NCI-H1930 (cell line): ENCODE measurements at places on chromosomes 7 and 10.

DNA sequence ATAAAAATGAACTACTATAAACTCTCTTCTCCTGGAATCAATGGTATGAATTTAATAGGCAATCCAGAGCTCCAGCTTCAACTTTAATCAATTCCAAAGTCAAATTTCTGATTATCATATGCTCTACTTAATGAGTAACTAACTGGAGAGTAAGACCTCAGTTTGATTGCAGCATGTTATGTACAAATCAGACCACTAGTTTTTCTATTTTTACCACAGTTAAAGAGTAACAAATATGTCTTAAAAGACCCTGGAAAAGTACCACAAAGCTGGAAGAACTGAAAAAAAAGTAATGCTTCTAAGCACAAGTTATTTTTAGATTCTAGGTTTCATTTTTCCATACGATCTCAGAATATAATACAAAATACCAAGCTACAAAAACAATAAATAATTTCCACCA is 56.0 kb upstream of the TNKS2 start:
- no peak for DNase-seq

DNA sequence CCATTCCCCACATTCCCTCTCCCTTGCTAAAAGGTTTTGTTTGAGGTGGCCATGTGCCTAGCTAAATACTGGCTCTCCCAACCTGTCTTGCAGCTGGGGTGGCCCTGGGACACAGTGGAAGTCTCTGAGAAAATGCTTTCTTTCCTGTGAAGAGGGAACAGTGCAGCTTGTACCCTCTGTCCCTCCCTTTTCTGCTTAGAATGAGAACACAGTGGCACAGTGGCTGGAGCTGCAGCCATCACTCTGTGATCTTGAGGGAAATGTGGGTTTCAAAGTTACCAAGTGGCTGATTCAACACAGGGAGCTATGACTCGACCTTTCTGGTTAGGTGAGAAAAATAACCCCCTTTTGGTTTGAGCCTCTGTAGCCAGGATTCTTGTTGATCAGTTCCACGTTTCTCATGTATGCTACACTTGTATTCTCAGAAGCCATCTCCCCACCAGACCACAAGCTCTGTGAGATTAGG is 62.7 kb upstream of the CARD11 start:
- no peak for DNase-seq

GRCh38 chr10:124058346-124059003 is 34.9 kb downstream of the CHST15 start:
- no peak for DNase-seq

GRCh38 chr10:46293832-46294640 is 7.2 kb downstream of the ANTXRL start:
- no peak for DNase-seq

GRCh38 chr10:59702347-59702746 is 7.3 kb downstream of the SLC16A9 start:
- DNase-seq: no peak

- no peak for DNase-seq
Measured at GRCh38 chr10:124738441-124738840, 5.7 kb downstream of the FAM53B start.

DNA sequence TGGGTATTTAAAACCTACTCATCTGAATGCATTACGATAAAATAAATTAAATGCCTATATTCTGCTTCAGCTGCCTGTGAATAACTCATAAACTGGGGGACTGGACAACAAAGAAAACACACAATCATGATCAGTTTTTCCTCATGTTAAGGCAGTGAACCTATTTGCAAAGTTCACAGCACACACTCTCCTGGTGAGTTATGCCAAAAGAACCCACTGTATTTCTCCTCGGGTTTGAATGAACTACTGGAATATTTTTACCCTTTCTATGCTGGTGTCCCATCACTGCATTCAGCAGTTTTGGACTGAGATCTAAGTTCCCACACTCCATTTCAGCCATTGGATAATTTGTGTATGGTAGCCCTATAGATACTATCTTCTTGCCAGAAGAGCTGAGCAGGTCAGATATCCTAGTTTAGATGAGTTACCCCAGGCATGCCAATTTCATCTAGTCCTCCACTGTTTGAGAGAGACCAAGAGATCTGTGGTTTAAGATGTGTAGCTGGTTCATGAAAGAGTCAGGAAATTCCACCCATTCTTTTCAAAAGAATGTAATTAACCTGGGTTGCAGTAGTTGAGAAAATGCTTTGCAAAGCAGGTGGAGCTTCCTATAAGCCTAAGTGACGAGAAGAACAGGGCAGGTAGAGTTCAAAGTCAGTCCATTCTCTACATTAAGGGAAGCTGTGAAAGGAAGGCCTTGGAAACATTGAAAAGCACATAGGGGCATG is 101.7 kb downstream of the PLXDC2 start:
- no peak for DNase-seq

DNA sequence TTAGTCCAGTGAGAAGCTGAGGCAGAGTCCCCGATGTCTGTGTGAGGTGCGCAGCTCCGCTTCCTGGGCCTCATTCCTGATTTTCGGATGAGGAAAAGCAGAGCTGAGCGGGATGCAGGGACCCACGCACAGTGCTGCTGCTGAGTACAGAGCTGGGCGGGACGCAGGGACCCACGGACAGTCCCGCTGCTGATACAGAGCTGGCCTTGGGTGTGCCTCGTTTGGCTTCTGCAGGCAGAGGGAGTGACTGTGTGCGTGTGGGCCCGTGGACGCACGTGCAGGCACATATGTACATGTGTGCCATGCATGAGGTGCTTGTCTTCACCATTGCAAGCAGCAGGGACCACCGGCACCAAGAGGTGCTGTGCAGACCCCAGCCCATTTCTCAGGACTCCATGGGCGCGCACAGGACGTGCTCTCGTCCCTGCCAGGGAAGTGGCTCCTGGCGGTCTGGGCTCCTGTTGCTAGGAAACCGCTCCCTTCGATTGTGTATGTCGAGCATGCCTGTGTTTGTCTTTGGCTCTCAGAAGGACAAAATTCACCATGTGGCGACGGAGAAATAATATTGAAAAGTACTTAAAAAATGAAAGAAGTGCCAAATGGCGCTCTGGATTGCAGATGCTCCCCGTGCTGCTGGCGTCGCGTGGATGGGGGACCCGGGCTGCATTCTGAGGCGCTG is 303.8 kb upstream of the MKI67 start:
- DNase-seq: no peak

DNA sequence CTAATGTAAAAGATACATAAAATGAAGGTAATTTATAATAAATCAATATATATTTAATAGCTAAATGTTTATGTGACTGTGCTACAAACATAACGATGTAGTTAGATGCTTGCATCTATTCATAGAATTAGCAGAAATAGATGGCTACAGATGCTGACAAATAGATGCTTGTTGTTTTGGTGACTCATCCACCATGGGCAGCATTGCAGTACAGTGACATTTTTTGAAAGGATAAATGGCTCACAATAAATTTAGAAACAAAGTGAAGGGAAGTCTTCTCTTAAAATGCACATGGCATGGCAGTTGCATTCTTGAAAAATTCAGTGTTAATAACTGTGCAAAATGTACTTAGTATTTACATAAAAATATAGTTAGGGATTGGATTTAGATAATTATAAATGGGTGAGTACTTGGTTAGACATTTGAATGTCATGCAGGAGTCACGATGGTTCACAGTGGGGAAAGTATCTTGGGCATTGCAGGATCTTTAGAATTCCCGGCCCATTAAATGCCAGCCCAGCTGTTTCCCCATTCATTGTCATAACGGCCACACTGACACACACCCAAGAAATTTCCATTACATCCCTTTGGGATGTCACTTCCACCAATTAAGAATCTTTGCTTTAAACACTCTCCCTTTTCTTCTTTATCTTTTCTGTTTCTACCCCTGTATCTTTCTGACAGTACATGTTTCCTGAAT is 564.1 kb downstream of the ATRNL1 start:
- no peak for DNase-seq

DNA sequence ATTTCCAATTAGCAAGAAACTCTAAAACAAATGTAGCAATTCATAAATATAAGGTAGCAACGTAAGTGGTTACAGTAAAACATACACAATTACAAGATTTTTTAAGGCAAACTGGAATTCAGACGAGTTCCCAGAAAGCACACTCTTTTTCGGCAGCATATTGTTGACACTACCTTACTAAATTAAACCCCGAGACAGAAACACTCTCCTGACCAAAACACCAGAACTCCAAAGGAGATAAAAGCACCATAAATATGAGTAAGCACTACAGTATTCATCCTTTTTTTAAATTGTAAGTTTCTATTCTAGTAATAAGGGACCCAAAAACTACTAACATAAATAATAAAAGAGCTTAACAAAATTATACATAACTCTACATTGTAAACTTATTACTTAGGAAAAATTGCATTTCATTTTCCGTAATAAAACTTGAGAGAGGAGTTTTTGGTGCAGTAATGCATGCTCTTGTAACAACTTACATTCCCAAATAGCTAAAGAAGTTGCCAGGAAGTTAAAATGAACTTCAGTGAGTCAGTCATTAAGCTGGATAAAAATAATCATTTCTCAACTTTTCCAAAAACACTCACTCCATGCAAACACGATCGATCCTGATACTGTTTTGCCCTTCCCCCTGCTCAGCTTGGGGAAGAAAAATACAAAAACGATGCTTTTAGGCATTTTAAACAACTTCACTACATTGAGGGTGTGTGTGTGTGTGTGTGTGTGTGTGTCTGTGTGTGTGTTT is 2.0 kb downstream of the PIP4K2A start:
- no peak for DNase-seq

- no peak for DNase-seq
Measured at GRCh38 chr7:18993933-18994668, 123.3 kb downstream of the TWIST1 start.

DNA sequence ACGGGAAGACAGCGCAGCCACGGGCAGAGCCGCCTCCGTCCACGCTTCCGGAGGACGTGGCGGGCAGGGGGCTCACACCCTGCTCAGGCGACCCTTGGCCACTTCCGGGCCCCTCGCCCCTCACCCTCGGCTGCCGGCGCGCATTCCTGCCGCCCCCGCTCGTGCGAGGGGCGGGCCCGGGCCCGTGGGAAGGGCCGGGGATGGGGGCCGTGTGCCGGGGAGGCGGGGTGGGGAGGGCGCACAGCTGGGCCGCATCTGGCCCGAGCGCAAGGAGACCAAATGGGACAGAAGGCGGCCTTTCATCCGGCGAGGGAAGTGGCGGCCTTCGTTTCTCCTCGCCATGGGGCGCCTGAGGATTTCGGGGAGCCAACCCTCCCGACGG is 846 bp upstream of the LFNG start:
- DNase-seq: no peak

GRCh38 chr7:121519548-121520521 is 123.7 kb upstream of the FAM3C start:
- no peak for DNase-seq

DNA sequence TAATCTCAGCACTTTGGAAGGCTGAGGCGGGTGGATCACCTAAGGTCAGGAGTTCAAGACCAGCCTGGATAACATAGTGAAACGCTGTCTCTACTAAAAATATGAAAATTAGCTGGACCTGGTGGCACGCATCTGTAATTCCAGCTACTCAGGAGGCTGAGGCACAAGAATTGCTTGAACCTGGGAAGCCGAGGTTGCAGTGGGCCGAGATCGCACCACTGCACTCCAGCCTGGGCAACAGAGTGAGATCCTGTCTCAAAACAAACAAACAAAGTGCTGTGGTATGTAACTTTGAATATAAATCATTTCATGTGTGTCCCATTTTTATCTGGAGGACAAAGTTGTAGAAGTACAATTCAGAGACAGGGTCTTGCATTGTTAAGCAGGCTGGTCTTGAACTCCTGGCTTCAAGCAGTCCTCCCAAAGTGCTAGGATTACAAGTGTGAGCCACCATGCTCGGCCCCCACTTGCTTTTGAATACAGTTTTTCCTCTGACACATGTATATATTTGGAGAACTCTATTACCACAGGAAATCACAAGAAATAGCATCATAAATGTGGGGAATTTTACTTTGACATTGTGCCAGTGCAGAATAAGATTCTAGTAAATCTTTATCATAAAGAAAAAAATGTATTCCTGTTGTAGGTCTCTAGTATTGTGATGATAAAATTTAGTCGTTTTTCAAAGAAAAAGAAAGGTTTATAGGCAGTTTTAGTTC is 32.6 kb downstream of the PTPN12 start:
- DNase-seq: no peak

GRCh38 chr7:96342049-96342448 is 20.2 kb upstream of the SLC25A13 start:
- no peak for DNase-seq

DNA sequence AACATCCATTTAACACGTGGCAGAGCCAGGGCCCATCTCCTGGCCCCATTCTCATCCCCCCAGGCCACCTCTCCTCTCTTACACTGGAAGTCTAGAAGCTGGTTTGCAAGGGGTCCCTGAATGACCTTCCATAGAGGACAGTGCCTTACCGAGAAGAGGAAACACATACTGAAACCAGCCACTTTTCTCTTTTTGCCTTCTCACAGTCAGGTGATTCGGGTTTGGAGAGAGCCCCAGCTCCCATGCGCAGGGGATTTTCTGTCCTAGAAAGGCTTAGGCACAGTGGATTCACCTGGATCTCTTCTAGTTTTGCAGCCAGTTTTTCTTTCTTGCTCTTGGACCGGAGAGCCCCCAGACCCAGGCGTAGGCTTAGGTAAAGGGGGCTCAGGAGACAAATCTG is 334.1 kb upstream of the C7orf33 start:
- no peak for DNase-seq

- DNase-seq: no peak
Measured at GRCh38 chr7:15556339-15557105, 5.3 kb downstream of the AGMO start.

DNA sequence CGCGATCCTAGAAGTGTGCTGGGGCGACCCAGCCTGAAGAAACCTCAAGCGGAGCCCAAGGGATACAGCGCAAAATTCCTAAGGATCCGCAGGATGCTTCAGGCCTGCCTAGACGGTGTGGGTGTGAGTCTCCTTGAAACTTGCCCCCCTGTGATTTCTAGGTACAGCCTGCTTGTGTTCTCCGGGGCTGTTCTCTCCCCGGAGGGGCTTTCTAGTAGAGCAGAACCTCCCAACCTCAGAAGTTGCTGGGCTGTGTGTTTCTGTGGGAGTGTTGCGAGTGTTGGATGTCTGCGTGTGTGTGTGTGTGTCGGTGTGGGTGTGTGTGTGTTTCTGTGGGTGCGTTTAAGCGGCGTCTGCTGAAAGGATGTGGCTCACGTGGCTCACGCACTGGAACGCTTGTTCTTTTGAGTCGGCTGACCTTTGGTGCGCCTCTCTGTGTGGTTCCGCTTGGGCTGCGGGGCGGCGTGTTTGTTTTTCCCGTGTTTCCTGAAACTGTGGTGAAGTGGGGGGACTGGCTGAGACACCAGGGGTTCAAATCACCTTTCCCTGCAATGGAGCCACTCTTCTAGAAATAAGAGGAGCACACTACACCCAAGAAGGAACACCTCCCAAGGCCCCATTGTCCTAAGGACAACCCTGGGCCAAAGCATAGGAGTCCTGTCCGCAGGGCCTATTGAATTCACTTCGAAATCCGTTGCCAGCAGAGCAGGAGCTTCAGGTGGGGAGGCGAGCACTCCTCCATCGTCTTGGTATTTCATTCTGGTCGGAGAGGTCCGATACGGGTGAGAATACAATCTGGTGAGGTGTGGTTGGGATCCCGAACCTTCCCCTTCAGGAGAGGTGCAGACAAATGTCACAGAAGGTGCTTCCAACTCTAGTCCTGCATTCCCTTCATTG is 25.1 kb upstream of the ZNF273 start:
- DNase-seq: no peak
